ENCODE measurements at places on chromosomes 13 and 19.

DNA sequence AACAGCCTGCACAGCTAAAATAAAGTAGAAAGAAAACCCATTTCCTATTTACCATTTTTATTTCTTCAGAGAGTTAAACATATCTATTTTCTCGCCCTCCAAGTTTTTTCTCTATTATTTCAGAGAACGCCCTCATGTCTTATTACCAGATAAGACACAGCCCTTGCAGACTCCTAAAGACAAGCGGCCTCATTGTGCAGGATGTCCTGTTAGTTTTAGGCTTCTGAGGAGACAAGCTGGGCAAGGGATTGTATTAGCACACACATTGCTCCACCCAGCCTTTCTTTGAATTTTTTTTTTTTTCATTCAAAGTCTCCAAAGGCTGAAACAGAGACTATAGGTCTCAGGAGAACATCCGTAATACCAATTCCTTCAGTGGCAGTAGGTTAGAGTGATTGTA, 101.8 kb upstream of the UBL3 start:
- no peak for DNase-seq

- DNase-seq, result no peak
These were observed 38.7 kb downstream of the KCTD4 start for GRCh38 chr13:45162194-45162593.

DNA sequence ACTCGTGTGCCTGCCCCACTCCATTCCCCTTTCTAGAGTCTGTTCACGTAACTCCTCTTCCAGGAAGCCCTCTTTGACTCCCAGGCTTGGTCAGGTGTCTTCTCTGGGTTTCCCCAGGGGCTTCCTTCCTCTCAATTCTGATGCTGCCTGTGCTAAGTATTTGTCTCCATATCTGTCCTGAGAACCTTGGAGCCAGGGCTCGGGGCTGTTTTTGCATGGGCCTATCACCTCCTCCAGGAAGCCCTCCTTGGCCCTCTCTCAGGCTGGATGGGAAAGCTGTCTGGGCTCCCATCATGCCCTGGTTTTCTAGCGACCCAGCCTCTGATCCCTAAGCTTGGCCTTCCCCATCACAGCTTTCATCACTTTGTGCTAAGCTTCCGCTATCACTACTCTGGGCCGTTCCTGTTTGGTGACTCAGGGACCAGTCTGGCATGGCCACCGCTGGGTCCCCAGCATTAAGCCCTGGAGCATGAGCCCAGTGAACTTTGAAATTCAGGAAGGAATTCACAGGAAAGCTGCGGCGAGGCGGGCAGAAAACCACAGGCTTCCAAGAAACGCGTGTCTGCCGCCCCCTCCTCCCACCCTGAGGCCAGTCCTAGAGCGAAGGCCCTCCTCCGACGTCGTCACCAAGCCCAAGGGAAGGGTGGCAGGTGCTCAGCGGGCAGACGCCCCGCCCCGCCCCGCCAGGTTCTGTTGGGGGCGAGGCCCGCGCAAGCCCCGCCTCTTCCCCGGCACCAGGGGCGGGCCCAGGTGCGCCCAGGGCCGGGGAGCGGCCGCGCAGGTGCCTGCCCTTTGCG, 486 bp upstream of the SPINT2 start:
- DNase-seq, result peak; percentile 65

- no peak for DNase-seq
These were observed 324.4 kb downstream of the SLITRK1 start for GRCh38 chr13:83557845-83558244.

GRCh38 chr13:57633141-57633949, 1.8 kb downstream of the PCDH17 start:
- DNase-seq, result no peak

DNA sequence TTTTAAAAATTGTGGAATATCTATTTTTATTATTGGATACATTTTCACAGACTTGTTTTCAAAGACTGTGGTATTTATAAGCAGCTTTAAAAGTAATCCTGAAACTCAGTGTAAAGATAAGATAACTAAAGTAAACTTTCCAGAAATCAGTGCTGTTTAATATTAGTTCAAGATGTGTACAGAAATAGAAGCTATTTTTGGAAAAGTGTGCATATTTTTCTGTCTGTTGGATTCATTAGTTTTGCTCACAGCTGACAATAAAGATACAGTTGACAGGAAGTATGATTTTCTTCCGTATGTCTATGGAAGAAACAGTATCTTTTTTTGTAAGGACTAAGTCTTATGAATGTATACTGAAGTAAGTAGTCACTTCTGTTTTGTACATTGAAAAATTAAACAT, 85.9 kb downstream of the GJA3 start:
- DNase-seq, result no peak

DNA sequence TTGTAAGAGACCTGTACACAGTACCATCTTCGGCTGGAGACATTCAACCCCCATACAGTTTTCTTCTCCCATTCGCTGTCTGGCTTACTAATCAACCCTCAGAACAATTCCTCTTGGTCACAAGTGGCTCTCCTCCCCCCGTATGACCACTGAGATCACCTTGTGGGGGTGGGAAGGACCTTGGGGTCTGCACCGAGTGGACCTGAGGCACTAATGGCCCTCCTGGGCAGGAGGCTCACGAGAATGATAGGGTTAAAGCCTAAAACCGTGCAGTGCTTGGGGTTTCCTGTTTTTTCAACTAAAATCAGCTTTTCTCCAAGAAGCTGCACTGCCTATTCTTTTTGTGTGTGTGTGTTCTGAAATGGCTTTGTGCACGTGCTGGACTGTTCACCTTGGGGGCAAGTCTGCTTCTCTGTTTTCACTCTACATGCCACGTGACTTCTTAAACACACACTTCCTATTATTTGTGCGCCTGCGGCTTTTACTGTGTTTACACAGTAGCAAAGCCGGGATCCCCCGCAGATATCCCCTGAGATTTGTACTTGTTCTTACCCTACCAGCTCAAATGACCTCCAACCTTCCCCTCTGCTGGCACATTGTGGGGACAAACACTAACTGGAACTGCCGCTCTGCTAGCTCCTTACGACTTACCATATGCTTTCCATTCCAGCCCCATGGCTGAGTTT, 12.3 kb downstream of the RBM26 start:
- peak; percentile 71 for DNase-seq

DNA sequence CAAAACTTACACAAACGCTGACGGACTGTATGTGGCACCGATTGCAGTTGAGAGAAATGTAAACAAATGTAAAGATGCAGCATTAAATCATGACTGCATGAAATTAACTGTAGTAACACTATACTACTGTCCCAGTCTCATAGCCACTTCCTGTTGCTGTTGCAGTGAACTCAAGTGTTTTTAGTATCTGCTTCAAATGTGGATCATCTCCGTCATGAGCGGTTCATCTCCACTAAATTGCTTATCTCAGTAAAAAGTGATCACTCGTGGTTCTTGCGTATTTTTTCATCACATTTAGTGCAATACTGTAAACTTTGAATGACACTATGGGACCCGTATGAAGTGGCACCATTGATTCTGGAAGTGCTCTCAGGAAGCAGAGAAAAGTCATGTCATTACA, 60.3 kb upstream of the RNF113B start:
- no peak for DNase-seq

DNA sequence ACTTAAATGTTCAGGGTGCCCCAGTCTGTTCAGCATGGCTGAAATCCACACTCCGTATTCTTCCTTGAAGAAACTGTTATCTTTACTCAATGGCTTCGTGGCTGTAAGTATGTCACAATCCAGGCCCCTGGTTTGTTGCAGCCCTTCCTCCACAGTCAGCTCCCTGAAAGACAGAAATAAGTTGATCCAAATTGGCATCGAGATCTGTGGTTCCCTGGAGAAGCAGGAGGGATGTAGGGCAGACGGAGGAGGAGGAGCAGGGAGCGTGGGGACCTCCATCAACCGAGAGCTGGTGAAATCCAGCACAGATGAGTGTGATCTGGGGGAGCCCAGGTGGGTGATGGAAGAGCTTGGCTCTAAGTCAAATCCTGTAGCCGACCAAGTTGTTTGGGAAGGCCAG, 304 bp downstream of the TSPAN16 start:
- DNase-seq, result no peak

DNA sequence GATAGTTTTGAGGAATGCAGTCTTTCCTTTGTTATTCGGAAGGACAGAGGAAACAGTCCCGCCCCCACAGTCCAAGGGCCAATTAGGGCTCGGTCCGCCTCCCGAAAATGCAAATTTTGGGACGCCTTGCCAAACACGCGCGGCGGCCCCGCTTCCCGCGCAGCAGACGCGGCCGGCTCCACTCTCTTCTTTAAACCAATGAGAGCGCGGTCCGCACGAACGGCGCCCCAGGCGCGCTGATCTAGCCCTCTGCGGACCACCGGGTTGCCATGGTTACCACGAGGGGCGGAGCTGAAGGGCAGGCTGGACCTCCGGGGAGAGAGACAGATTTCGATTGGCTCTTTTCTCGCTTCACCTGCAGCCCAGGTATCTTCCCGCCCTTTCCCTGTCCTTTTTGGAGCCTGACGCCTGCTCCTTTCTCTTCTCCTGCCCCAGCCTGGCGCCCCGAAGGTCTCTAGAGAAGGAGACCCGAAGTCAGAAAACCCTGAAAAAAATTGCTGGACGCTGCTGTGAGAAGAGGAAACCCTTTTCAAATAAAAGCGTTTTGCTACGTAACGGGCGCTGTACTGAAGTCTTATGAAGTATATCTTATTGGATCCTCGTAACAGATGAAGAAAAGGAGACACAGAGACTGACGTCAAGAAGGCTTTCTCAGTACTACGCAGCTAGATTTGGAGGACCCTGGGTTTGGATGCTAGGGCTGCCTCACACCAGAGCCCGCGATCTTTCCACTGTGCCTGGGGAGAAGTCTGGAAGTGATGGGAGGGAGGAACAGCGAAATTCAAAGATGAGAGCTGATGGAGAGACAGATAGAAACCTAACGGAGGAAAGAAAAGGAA, 2.0 kb downstream of the PTH2 start:
- DNase-seq, result peak; percentile 73

GRCh38 chr13:38346764-38347163, 2.9 kb upstream of the UFM1 start:
- DNase-seq, result no peak

- no peak for DNase-seq
These were observed 51.7 kb downstream of the EDNRB start for GRCh38 chr13:77866971-77867370.

DNA sequence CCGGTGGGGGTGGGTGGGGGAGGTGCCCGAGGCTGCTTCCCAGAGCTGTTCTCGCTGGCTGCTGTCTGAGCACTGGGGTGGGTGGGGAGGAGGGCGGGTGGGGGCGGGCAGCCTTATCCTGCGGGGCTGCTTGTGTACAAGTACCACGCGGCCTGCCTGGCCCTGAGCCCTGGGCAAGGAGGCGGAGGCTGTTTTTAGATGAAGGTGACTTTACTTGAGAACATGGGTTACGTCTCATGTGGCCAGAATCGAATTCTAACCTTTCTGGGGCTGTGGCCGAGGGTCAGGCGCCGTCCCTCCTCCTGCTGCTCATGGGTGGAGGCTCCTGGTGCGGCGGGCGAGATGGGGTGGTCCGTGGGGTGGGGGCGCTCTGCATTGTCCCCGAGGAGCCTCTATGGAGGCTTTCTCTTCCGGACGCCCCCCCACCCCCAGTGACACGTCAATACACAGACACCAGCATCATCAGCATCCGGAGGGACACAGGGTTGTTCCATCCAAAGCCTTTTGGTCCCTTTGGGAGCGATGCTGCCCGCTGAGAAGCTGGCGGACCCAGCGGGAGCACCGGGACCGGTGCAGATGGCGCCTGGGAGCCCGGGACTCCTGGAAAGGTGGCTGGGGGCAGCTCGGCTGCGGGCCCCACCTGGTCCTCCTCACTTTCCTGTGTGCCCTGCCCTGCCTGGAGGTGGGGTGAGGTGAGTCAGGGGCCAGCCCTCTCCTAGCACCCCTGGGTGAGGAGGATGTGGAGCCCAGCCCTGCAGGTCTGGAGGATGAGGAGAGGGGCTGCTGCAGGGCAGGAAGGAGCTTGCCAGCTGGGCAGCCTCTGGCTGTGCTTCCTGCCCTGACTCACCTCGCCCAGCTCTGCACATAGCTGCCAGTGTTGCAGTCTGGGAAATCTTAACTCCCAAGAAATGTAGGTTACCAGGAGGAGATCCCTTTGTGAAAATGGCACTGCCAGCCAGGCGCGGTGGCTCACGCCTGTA, 3.4 kb downstream of the BSG start:
- DNase-seq, result no peak

All from activated effector memory CD4-positive, alpha-beta T cell treated with anti-CD3 and anti-CD28 coated beads, Interleukin-2, amount 50 U/mL, for 16 hours (primary cell).